ENCODE measurements at places on chromosomes 3 and 15.
A peak's percentile ranks its signal among the peaks of the same experiment; 100 is the strongest.

DNA sequence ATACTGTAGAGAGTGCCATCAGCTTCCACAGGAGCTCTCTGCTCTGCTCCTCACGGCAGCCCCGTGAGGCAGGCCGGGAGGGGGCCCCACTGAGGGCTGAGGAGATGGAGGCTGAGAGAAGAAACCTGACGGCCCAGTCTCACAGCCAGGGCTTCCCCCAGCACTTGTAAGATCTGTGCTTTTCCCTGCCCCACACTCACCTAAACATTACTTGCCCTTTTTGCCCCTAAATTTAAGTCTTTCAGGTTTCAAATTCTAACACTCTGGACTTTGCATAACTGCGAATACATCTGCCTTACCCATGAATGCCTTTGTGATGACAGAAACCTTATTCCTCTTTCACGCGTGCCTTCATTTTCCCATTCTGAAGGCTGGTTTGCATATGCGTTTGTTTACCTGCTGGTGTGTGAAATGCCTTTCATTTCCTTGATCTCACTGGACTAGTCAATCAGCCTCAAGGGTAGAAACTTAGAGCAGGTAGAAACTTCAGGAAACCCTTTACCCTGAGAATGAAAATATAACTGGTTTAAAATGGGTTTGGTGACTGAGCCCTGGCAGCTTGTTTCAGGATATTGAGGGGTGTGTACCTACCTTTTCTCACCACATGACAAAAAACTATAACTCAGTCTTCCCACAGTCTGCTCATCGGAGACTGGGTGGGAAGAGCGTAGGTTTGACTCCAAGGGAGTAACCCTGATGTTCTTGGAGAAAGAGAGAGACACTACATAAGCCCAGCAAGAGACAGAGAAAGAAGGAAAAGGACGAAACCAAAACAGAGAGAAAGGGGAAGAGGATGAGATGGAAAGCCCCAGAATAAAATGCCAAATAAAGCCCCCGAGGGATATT lies 20.1 kb downstream of the SLC12A8 start:
- DNase-seq: no peak

GRCh38 chr15:83194528-83194927 lies 13.1 kb downstream of the HDGFL3 start:
- no peak for DNase-seq

GRCh38 chr15:90271459-90272166 lies 6.1 kb downstream of the NGRN start:
- no peak for DNase-seq

DNA sequence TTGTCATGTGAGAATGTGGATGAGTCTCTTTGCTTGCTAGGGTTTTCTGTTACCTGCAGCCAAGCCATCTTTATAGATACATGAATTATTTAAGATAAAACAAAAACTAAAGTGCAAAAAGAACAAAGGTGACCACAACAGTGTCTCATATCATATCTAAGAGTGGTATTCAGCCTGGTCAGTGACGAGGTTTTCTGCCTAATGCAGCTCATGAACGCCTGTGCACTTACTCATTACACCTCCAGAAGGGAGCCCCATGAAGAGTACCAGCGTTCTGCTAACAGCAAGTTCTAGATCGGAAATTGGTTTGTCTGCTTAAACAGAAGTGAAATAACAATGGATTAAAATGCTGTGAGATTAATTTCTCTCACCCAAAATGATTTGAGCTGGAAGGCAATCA lies 19.2 kb downstream of the PXYLP1 start:
- no peak for DNase-seq

DNA sequence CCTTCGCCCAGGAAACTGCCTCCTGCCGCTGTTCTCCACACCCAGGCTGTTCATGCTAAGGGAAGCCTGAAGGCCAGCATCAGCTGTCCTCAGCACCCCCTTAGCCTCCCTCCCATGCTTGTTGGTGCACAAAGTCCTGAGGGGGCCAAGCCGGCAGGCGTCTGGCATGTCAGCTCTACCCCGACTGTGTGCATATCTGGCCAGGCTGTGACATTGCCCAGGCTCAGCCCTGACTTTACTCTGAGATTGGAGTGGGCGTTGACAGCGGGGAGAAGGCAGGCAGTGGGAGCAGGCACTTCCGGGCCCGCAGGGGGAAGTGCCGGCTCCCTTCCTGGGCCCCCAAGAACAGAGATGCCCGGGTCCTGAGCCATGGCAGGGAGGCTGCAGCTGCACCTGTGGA lies 492.2 kb downstream of the AGBL1 start:
- no peak for DNase-seq

DNA sequence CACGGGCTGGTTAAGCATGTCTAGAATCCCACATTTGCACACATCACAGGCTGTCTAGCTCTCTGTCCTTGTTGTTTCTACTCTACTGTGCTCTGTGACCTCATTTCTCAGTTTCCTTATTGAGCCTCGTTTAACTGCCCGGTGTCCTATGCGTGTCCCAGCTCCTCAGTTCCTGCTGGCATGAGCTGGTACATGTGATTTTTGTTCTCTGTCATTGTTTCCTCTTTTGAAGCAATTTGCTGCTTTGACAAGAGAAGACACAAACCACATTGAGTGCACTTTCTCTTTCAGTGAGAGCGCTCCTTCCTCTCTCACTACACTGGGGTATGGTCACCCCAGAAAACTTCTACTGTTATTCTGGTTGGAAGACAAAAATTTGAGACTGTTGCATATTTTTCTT lies 563.5 kb downstream of the PDCD6IP start:
- no peak for DNase-seq

DNA sequence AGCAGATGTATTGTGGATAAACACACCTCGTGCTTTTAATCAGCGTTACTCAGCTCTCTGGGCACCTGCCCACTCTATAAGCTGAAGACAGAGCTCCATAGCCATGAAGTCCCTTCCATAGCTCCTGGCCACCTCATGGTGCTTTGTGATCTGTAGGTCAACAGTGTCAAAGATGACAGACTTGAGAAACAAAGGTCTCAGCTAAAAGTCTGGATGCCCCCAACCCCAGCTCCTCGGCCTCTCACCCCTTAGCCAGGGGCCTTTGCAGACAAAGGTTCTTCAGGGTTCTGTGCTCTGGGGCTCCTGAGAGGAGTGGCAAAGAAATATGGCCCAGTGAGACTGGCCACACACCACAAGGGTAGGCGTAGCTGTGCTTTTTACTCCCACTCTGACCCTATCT lies 168.6 kb downstream of the KLF13 start:
- DNase-seq: no peak

GRCh38 chr3:73656241-73656890 lies 31.6 kb upstream of the PDZRN3 start:
- DNase-seq: no peak

GRCh38 chr15:52732551-52732950 lies 53.4 kb upstream of the ATOSA start:
- DNase-seq: no peak

GRCh38 chr15:32651229-32651837 lies 9.8 kb downstream of the SCG5 start:
- DNase-seq: no peak

DNA sequence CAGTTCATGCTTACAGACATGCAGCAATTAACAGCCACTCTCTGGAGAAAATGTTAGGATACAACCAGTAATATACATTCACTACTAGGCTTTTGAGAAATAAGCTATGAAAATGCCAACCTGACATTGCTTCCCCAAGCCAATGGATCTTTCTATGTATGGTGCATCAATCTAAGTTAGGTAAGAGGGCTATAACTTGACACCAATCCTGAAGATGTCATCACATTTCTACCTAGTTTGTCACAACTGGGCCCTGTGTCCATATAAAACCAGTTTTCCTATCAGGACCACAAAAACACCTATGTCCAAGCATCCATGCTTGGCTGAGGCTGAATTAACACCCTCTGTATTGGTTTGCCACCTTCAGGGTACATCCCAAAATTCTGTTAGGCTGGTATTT lies 13.8 kb upstream of the GPX1 start:
- no peak for DNase-seq

GRCh38 chr3:196219194-196219969 lies 3.0 kb downstream of the SLC51A start:
- DNase-seq: peak; percentile 5

GRCh38 chr15:63104727-63105126 lies 16.9 kb upstream of the LACTB start:
- DNase-seq: no peak

GRCh38 chr15:85027421-85027820 lies 45.8 kb downstream of the PDE8A start:
- no peak for DNase-seq

DNA sequence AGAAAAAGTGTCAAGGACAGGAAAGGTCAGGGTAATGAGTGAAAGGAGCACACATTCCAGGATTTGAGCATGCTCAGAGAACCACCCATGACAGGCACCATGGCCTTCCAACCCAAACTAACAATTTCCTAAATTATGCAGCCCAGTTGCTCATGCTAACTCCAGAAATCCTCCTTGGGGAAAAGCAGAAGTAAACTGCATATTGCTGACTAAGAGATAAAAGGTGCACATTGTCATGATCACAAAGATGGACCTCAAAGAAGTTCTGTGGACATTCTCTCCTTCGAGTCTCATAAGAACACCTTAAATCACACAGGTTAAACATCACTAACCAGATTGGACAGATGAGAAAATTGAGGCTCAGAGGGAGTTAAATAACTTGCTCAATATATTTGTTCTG lies 97.6 kb upstream of the SLC25A36 start:
- DNase-seq: no peak

DNA sequence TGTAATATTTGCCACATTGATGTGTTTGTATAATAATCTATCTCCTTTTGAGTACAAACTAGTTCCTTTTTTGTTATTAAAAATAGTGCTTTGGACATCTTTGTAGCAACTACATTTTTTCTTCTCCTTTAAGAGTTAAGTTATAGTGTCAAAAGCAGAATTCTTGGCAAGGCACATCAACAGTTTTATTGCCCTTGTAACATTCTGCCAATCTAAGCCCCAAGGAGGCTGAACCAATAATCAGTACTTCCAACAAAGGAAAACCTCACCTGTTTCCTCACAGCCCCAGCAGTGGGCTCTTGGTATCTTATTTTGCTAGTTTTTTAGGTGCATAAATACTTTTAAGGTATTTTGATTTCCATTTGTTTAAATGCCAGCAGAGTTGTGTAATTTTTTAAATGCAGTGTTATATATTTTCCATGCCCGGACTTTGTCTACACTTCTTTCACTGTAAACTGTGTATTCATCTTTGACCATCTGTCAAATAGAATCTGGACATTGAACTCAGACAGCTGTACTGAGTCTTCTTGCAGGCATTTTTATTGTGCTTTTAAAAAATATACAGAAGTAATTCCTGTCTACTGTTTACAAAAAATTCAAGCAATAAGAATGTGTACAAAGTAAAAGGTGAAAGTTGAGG lies 101.0 kb downstream of the MYLK start:
- no peak for DNase-seq

DNA sequence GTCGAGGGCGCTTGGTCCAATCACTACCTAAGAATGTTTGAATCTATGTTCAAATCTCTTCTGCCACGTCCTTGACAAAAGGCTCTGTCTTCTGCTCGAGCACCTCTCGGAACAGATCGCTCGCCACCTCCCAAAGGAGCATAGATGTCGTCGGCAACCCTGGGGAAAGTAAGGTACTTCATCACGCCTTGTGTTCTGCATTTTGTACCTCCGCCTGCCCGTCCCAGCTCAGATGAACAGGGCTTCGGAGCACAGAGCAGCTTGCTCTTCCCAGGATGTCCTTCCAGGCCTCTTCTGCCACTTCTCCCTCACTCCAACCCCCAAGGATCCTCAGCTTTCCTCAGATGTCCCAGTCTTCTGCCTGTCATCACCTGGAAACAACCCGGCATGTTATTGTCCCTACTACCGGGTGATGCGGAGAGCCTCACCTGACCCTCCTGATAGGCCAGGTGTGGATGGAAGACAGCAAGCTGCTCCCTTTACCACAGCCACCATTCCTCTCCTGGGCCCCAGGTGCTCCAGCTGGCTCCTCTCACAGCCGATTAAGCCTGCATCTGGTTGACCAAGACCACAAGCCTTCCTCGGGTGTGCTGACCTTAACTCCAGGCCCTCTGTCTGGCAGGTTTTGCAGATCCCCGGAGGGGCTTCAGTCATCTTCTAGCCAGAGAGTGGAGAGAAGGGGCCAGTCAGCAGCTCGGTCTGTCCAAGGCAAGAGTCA lies 270.5 kb downstream of the FAM43A start:
- no peak for DNase-seq

- DNase-seq: no peak
These were observed 18.6 kb downstream of the SERP1 start for GRCh38 chr3:150527464-150528255.
